Epithelial cell of proximal tubule (primary cell): ENCODE measurements at places on chromosomes 7 and 10.
A peak's percentile ranks its signal among the peaks of the same experiment; 100 is the strongest.

- no peak for DNase-seq
Measured at GRCh38 chr7:89077992-89078391, 282.5 kb upstream of the TEX47 start.

- no peak for DNase-seq
Measured at GRCh38 chr7:69335331-69335730, 262.9 kb upstream of the AUTS2 start.

DNA sequence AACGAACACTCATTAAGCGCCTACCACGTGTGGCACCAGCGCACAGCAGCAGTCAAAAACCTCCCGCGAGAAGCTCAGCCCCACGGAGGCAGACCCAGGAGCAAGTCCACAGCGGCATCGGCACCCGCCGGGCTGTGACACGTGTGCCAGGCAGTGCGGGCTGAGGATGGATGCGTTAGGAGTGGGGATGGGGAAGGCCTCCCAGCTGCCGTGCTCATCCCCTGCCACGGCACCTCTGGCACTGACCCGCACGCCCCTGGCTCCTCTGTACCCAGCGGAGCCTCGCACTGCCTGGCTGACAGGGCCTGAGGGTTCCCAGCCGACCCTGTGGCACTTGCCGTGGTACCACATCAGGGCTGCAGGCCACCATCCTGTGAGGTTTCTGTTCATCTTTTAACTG, 16.8 kb downstream of the CFAP46 start:
- no peak for DNase-seq

DNA sequence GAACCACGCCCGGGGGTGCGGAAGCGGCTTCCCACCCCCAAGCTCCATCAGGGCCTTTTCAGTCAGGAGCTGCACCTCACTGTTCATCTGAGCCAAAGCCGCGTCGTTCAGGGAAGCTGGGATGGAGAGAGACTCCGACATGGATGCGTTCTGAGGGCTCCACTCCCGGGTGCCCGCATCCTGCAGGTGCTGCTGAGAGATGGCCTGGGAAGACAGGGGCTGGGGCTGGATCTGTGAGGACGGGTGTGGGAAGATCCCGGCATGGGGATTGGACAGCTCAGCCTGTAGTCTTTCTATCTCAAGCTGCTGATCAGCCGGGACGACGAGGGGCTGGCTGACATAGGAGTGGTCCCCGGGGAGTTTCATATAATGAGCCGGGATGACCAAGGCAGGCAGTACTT, 45.0 kb upstream of the NMT2 start:
- no peak for DNase-seq

- DNase-seq, result no peak
Measured at GRCh38 chr10:17585016-17585415, 32.2 kb downstream of the HACD1 start.

DNA sequence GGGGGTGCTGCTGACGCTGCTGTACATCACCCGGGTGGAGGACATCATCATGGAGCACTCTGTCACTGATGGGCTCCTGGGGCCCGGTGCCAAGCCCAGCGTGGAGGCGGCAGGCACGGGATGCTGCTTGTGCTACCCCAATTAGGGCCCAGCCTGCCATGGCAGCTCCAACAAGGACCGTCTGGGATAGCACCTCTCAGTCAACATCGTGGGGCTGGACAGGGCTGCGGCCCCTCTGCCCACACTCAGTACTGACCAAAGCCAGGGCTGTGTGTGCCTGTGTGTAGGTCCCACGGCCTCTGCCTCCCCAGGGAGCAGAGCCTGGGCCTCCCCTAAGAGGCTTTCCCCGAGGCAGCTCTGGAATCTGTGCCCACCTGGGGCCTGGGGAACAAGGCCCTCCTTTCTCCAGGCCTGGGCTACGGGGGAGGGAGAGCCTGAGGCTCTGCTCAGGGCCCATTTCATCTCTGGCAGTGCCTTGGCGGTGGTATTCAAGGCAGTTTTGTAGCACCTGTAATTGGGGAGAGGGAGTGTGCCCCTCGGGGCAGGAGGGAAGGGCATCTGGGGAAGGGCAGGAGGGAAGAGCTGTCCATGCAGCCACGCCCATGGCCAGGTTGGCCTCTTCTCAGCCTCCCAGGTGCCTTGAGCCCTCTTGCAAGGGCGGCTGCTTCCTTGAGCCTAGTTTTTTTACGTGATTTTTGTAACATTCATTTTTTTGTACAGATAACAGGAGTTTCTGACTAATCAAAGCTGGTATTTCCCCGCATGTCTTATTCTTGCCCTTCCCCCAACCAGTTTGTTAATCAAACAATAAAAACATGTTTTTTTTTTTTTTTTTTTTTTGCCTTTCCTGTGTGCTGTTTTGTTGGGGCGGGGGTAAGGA, 55.8 kb downstream of the TSPAN15 start:
- no peak for DNase-seq

DNA sequence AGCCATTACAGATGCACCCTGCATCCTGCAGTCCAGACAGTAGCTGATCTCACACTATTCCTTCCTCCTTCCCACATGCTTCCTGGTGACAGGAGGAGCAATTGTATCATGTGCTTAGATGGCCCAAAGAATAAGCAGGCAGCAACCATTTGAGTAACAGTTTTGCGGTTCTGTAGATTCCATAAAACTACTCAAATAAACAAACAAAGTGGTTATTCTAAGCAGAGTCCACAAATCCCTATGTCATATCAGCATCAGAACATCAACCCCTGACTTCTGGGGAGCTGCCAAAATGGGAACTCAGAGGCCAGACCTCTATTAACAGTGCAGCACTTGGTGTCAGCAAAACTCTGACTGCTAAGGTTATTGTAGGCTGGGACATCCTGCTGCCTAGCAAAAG, 226.0 kb downstream of the SORCS1 start:
- DNase-seq, result no peak

GRCh38 chr10:77943121-77943901, 16.8 kb upstream of the DLG5 start:
- DNase-seq, result peak; percentile 81

GRCh38 chr10:93678805-93679587, 23.4 kb downstream of the FRA10AC1 start:
- DNase-seq, result no peak

- no peak for DNase-seq
Measured at GRCh38 chr10:48450233-48450740, 143.8 kb downstream of the MAPK8 start.
